ENCODE measurements at places on chromosomes 1 and 21.

DNA sequence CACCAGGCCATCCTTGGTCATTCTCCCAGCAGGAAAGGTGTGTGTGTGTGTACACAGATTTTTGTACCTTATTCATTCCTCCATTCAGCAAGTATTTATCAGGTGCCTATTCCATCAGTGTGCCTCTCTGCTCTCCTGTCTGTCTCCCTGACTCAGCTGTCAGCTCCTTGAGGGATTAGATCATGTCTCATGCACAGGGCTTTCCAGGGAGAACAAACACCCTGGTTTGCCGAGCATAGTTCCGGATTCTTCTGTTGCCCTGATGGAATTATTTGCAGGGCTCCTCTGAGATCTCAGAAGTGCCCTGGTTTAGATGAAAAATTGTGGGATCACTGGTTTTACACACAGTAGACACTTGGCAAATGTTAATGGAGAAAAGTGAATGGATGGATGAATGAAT, 8.1 kb upstream of the SDHB start:
- DNase-seq, result no peak

DNA sequence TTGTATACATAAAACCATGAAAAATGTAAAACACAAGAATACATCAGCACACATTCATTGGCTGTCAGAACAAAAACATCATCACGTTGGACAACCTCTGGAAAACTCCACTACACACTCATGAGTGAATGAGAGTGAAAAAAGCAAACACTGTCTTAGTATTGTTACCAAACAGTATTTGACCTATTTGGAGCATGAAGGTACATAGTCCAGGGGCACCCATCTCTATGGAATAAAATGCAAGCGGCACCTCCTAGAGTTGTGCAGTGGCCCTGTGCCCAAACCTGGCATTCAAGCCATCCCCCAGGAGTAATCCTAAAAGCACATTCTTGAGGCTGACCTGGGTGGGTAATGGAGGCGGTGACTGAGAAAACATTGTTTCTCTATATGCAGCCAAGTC, 67.0 kb upstream of the SOD1 start:
- no peak for DNase-seq

DNA sequence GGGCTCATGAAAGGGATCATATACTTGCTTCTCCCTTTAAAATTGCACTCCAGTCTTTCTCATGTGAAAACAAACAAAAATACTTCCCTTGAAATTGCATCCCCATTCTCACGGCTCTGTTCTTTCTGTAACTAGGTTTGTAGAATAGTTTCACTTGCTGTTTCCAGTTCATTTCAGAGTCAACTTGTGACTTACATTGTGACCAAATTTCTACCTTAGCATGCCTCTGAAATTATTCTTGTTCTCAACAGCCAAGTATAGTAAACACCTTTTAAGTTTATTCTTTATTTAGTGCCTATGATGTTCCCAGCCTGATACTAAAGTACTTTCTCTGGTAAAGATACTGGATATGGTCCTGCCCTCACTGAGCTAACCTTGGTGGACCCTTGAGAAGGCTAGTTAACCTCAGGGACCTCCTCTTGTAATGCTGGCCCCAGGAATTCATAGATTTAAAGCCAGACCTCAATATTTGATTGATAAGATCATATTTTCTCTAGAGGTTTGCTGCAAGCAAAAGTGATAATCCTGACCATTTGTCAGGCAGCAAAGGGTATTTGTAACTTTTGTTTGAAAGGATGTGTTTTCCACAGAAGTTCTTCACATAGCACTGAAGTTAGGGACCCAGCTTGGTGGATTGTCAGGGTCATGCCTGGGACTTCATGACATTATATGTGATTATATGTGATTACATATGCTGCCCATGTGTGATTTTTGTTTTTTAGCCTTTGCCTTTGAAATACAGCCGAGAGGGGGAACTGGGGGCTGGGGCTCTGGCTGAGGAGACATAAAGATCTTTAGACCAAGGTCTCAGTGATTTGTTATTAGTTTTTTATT, 29.6 kb downstream of the VANGL2 start:
- no peak for DNase-seq

DNA sequence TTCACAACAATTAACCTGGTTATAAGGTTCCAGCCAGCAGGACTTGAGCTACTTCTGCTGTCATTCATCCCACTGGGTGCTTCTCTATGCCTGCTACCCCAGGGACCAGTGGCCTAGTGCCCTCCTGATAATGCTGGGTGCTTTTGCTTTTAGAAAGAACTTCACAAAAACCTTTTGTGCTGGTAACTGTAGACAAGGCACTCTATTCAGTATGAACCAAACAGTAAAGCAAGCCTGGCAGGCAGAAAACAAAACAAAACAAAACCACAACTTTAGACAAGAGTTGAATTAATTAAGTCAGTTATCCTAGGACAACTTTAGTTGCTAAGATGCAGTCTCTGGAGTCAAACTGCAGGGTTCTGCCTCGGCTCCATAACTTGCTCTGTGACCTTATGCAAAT, 61.9 kb upstream of the ADGRL2 start:
- DNase-seq, result no peak

GRCh38 chr1:117592155-117592554, 13.7 kb upstream of the TENT5C start:
- no peak for DNase-seq

GRCh38 chr21:42584296-42584641, 69.2 kb upstream of the PDE9A start:
- no peak for DNase-seq

DNA sequence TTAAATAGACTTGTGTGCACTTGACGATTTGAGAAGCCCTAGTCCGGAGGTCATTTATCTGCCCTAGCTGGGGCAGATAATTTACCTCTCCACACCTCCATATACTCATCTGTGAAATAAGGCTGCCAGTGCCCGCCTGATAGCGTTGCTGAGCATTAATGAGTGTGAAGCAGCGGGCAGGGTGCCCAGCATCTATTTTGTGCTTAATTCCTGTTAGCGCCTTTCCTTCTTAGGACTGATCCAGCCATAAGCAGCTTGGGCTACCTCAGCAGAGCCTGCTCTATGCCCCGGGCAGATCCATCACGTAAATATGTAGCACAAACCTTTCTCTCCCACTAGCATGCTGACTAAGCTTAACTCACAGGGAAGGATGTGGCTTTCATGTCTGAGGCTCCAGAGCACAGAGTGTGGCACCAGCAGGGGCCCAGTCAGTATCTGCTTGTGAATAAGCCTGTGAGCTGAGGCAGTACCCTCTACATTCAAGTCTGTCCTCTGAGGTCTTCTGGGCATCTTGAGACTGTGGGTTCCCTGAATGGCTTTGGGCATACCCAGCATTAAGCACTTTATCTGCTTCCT, 21.5 kb upstream of the RNF187 start:
- no peak for DNase-seq

GRCh38 chr1:9909234-9910046, 629 bp downstream of the CTNNBIP1 start:
- DNase-seq, result no peak

GRCh38 chr1:119779869-119780356, 11.2 kb upstream of the HMGCS2 start:
- no peak for DNase-seq

GRCh38 chr1:21736876-21737275, 46.1 kb downstream of the USP48 start:
- no peak for DNase-seq

DNA sequence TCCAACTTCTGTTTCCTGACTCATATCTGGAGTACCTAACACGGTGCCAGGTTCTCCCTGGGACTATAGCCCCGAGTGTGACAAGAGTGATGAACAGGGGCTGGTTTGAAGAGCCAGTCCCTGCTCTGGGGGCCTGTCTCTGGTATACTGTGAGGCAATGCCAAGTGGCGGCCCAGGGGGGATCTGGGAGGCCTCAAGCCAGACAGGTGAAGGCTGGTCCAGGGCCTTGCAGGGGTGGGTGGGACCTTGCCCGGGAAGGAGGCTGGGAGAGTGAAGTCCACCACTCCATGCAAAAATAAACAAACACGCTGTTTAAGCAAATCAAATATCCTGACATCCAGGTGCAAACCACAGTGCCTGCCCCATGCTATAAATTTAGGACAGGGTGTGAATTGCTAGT, 6.8 kb upstream of the PLXNA2 start:
- DNase-seq, result no peak

GRCh38 chr1:243819438-243819839, 30.6 kb downstream of the AKT3 start:
- DNase-seq, result no peak

DNA sequence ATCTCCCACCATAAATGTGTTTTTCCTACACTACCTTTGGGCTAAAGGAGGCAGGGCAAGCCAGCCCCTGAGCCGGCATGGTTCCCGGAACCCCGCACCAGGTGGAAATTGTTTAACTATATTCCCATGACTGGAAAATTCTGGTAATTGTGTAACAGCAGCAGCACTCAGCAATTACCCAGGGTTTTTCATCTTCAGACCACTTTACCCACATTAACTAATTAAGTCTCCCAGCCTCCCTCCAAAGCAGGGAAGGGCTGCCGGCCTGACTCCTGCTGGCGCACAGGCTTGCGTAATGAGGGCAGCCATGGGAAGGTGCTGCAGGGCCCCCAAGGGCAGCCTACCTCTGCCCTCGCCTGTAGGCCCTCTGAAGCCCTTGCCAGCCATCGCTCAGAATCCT, 140.7 kb upstream of the VAMP3 start:
- DNase-seq, result no peak

DNA sequence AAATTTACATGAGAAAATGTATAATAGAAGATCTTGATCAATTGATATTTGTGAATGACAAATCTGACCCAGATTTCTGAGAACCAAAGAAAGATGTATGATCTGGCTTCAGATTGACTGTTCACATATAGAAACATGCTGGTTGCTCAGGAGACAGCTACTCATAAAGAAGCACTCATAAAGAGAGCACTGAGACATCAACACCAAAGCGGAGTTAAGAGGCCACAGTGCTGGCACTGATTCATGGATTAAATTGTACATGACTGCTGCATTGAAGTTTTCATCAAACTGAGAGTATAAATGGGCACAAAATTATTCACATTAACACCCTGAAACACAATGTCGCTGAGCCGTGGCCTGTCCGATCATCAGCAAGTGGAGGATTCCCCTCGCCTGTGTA, 46.2 kb downstream of the SH3GLB1 start:
- no peak for DNase-seq

DNA sequence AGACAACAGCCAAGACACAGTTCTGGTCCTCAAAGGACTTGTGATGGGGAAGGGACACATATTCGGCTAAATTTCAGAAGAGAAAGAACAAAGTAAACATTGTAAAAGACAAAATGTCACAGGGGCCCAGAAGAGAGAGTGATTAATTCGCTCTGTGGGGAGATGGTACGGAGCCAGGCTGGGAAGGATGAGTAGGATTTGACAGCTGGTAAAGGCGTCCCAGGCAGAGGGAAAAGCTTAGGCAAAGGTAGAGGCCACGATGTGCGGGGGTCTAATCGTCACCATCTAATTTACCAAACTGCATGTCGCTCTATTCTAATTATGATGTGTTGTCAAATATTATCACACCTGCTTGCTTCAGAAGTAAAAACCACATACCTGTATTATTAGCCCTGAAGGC, 17.3 kb upstream of the EFNA1 start:
- no peak for DNase-seq

DNA sequence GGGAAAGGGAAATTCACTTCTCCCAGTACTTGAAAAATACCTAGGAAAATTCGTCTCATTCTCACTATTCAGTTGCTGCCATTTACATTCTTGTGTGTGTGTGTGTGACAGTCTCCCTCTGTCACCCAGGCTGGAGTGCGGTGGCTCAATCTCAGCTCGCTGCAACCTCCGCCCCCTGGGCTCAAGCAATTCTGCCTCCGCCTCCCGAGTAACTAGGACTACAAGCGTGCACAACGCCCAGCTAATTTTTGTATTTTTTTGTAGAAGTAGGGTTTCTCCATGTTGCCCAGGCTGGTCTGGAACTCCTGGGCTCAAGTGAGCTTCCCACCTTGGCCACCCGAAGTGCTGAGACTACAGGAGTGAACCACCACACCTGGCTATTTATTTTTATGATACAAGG, 1.2 kb downstream of the SNAPIN start:
- DNase-seq, result no peak

GRCh38 chr1:162939035-162939434, 78.1 kb upstream of the CCDC190 start:
- DNase-seq, result no peak

DNA sequence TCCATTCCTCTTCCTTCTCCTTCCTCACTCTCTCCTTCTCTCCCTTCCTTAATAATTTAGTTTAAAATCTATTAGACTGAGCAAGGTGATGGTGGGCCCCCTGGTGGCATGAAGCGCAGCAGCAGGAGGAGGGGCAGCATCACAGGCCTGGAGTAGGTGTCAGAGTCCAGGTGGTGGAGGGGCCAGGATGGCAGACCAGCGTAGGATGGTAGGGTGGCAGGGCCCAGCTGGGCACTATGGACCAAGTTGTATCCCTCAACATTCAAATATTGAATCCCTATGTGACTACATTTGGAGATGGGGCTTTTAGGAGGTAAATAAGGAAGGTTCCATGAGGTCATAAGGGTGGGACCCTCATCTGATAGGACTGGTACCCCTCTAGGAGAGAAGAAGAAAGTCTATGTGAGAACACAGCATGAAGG, 61.0 kb downstream of the WDR4 start:
- no peak for DNase-seq

- no peak for DNase-seq
Observed at GRCh38 chr1:17875171-17875881, 120.2 kb downstream of the ACTL8 start.

DNA sequence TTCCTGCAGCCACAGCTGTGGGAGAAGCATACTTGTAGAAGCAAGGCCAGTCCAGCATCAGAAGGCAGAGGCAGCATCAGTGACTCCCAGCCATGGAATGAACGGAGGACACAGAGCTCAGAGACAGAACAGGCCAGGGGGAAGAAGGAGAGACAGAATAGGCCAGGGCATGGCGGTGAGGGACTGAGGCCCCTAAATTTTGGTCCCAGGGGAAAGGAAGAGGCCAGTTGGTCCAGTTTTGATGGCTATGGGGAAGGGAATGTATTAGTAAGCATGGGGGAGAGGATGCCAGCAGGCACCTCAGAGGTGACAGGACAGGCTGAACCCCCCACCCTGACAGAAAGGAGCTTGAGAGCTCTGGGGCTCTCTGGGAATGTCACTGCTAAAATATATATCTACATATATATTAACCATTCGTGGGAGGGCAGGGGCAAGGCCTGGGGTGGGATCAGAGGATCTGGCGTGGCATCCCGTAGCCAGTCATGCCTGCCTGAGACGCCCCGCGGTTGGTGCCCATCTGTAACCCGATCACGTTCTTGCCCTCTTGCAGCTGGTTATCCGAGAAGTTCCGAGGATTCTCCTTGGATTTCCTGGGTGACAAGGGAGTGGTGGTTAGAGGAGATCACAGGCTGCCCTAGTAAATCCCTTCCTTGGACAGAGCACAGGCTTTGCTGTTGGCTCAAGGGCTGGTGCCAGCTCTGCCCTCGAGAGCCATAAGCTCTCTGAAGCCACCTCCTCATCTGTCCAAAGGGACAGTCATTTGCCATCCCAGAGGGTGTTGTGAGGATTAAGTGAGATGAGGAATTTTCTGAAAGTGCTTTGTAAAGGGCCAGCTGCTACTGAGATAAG, 6.7 kb downstream of the TAGLN2 start:
- no peak for DNase-seq

- no peak for DNase-seq
Observed at GRCh38 chr1:14238472-14239307, 359.8 kb upstream of the KAZN start.

- no peak for DNase-seq
Observed at GRCh38 chr21:46269466-46269865, 15.9 kb downstream of the MCM3AP start.

All from NCI-H1417 treated with DMSO at 0.1 percent for 48 hours (cell line).